ENCODE measurements at places on chromosomes 13 and 19. TPM values are rescaled to one million over a fixed set of nuclear protein-coding genes. Genes with fewer than 3 reads are reported as not detected.

GRCh38 chr13:112347986-112348385, 28.2 kb upstream of the SPACA7 start:
- no peak for ATAC-seq

GRCh38 chr13:70189981-70190380, 81.7 kb upstream of the KLHL1 start:
- ATAC-seq = no peak

- ATAC-seq = no peak
These were observed at the start of gene USHBP1 for GRCh38 chr19:17264641-17264979. USHBP1 (minus strand) TSS chr19:17264745; CDS start chr19:17264299, 446 bp downstream.

DNA sequence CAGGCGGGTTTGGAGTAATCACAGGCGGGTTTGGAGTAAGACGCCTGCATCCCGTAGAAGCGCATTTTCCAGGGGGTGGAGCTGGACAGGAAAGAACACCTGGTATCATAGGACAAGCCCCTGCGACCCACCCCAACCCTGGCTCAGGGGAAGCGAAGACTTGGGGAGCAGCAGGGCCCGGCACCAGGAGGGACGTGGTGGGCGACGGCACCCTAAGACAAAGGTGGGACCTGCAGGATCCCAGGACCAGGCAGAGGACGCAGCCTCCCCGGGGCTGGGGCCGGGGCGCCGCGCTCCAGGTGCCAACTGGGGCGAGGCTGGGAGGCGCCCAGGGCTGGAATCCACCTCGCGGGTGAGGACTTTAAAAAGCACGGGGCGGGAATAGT, 520 bp downstream of the ZNF600 start:
- ATAC-seq = peak; percentile 31

GRCh38 chr19:44671400-44671799, at the start of gene CEACAM19:
CEACAM19 (plus strand) TSS chr19:44671482; CDS start chr19:44671932, 450 bp downstream.
- no peak for ATAC-seq

DNA sequence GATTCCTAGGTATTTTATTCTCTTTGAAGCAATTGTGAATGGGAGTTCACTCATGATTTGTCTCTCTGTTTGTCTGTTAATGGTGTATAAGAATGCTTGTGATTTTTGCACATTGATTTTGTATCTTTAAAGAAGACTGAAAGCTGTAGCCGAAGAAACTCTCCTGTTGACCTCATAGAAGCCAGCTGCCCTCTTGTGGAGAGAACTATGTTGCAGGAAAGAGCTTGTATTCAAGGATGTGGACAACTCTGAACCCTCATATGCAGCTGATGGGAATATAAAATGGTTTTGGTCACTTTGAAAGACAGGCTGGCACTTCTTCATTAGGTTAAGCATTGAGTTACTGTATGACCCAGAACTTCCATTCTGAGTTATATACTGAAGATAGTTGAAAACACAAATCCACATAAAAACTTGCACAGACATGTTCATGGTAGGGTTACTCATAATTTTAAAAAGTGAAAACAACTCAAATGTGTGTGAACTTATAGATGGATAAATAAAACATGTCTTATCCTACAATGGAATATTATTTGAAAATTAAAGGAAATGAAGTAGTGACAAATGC, 65.8 kb upstream of the SLITRK6 start:
- no peak for ATAC-seq

- ATAC-seq = no peak
These were observed 9.7 kb upstream of the ZNF709 start for GRCh38 chr19:12494260-12494860.

GRCh38 chr13:41909506-41909905, 51.4 kb downstream of the VWA8 start:
- no peak for ATAC-seq

DNA sequence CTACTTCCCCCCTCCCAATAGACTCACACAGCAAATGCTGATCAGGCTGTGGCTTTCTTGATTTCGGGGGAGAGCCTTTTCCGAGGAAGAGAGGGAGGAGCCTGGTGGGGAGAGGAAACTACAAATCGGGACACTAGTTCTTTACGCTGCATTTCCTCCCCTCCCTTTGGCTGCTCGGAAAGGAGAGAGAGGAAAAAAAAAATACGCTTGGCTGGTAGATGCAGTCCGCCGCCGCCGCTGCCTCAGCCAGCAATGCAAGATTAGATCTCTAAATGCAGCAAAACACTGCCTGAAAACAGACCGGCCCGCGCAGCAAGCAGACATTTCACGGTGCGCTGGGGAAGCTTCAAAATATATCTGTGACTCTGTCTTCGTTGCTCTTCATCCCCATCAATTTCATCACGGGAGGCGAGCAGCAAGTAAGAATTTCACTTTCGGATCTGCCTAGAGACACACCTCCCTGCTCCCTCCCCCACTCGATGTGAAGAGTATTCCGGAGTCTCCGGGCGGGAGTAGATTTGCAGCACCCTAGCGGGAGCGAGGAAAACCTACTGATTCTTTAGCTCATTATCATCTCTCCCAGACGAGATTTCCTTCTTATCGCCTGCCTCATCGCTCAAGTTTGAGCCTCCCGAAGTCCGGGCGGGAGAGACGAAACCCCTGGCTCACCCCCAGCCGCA, at the start of gene PCDH17:
Gene PCDH17, plus strand, starts transcription at position 149 of the 680 bp plus-strand sequence. CDS start 803 bp downstream, outside the sequence.
- ATAC-seq = peak; percentile 16

- ATAC-seq = no peak
These were observed 8.5 kb downstream of the SOX21 start for GRCh38 chr13:94703721-94704314.

- ATAC-seq = no peak
These were observed 65.8 kb upstream of the ADGRE5 start for GRCh38 chr19:14315433-14315832.

DNA sequence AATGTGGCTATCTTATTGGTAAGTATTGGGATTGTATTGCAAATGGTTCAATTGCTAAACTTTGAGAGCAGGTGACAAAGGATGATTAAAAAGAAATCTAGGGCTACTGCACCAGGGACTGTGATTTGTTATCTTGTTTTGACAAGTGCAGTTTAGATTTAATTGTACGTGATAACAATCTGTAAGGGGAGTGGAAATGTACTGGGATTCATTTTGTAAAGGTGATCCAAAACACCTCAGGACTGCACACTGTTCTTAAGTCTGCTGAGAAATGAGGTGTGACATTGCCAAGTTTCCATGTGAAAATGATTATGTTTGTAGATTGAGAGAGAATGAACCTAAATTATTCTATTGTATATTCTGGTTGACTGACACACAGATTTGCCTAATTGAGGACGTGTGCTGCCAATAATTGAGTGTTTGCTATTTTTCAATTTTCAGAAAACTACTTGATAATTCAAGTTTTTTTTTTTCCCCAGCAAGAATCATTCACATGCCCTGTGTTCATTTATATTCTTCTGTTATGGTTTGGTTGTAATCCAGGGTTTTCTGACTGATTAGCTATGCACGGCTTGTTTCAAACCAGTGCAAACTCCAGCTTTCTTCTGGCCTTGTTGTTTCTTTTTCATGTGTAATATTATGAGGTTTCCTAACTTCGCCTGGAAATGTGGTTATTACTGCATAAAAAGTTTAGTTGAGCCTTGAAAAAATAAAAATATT, 308.0 kb downstream of the OLFM4 start:
- no peak for ATAC-seq

- ATAC-seq = no peak
These were observed 4.0 kb upstream of the TINCR start for GRCh38 chr19:5571777-5572176.

- ATAC-seq = peak; percentile 79
These were observed 6.5 kb upstream of the TIMM50 start for GRCh38 chr19:39474139-39474620.

- ATAC-seq = no peak
These were observed 756.7 kb upstream of the ARGLU1 start for GRCh38 chr13:107324416-107325204.

GRCh38 chr19:32692727-32693061, 1.1 kb downstream of the NUDT19 start:
- no peak for ATAC-seq

DNA sequence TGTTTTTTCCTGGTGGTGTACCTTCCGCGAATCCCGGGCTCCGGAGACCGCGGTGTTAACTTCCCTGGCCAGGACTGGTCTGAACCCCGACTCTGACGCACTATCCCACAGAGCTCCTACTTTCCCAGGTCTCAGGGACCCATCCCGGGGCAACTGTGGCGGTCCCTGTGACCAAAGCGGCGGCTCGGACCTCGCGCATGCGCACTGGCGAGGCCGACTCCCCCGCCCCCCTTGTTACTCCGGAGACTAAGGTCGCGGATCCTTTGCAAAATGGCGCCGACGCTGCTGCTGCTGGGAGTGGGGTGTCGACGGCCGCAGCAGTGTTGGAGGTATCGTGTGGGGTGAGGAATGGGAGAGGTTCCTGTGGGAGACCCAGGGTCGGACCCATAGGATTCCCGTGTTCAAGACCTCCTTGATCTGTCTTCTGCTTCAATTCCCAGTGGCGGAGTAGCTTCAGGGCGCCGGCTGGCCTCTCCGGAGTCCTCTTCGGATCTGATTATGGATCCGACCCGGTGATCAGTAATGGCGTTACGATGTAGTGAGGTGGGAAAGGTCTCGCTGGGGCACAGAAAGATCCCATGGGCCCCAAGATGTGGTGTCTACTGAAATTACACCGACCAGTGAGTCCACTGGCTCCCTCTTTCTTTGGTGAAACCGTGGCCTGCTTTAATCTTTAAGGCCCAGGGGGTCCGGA, 66.6 kb upstream of the ZNF527 start:
- peak; percentile 96 for ATAC-seq

GRCh38 chr13:43961909-43962308, 82.2 kb downstream of the LACC1 start:
- ATAC-seq = no peak

GRCh38 chr13:40058757-40059236, 403.3 kb downstream of the COG6 start:
- ATAC-seq = no peak

The ZNF98 gene
- total RNA-seq = not detected

The LMTK3 gene
- total RNA-seq = 0.25 TPM

The IL27RA gene
- 2.0 TPM for total RNA-seq

The SLC6A16 gene
- total RNA-seq = 1.4 TPM

The KCNN1 gene
- total RNA-seq = 4.8 TPM

The ZFR2 gene
- 8.1 TPM for total RNA-seq

The LYPD3 gene
- total RNA-seq = 1.0 TPM

The KRTDAP gene
- not detected for total RNA-seq

Data from motor neuron (in vitro differentiated cells).